ENCODE measurements at places on chromosomes 6 and 20.

DNA sequence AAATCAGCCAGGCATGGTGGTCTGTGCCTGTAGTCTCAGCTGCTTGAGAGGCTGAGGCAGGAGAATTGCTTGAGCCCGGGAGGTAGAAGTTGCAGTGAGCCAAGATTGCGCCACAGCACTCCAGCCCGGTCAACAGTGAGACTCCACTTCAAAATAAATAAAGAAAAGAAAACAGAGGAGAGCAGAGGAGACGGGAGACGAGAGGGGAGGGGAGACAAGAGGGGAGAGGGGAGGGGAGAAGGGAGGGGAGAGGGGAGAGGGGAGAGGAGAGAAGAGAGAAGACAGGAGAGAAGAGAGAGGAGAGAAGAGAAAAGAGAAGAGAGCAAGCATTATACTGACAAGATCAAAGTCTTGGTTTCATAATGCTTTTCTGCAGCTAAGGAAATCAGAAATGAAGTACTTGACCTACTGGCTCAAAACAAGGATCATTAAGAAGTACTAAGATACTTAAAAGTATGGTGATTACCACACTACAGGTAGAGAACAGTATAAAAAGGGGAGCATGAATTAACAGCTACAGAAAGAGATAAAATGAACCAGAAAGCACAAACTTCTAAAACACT, 30.5 kb downstream of the FAM8A1 start:
- no peak for DNase-seq

GRCh38 chr6:43768506-43768860, 1.5 kb upstream of the VEGFA start:
- DNase-seq = no peak

- DNase-seq = no peak
Observed at GRCh38 chr6:6741264-6741663, 152.7 kb downstream of the LY86 start.

GRCh38 chr6:129555206-129555832, 154.7 kb downstream of the ARHGAP18 start:
- DNase-seq = no peak

DNA sequence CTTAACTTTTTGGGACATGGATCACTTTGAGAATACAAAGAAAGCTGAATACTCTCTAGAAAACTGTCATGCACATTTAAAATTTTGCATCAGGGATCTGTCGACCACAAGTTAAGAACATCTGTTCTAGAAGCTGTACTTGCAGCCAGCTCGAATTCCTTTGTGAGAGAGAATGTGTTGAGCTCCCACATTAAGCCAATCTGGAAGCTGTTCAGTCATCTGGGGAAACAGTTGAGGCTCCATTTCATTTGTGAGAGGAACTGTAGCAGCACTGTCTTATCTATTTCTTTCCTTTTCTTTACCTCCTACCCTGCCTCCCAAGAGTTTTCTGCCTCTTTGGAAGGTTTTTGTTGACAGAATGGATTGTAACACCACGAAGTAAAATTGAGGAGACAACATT, 50.8 kb downstream of the KAT14 start:
- DNase-seq = no peak

GRCh38 chr6:13559251-13559650, 15.2 kb upstream of the SIRT5 start:
- no peak for DNase-seq

DNA sequence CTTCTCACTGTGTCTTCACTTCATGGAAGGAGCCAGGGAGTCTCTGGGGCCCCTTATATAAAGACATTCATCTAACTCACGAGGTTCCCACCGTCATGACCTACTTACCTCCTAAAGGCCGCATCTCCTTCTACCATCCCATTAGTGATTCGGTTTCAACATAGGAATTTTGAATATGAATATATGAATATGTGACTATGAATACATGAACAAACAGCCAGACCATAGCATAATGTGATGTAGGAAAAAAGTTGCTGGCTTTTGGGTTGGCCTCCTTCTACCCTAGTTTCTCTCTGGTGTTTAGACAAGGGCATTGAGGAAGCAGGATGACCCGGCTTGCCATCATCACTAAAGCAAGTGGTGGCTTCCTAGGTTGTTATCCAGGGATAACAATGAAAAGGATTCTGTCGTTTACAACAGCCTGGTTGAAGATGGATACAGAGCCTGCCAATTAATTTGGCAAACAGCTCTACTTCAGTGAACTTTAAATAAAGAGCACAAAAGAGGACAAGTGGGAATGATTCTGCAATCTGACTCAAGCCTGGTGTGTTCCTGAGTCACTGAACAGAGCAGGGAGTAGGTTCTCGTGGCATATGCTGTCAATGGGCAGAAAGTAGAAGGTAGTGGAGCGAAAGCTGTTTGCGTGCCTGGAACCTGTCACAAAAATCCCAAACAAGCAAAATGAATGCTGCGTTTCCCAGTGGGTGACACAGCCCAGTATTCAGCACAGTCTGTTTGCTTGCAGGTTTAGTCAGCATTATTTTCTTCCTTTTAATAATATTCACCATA, 44.0 kb upstream of the DOK5 start:
- no peak for DNase-seq

GRCh38 chr20:15059438-15059837, 722.0 kb upstream of the FLRT3 start:
- DNase-seq = no peak
